Coronary artery (tissue), 2 donors: ENCODE measurements at places on chromosomes 11 and 22.

DNA sequence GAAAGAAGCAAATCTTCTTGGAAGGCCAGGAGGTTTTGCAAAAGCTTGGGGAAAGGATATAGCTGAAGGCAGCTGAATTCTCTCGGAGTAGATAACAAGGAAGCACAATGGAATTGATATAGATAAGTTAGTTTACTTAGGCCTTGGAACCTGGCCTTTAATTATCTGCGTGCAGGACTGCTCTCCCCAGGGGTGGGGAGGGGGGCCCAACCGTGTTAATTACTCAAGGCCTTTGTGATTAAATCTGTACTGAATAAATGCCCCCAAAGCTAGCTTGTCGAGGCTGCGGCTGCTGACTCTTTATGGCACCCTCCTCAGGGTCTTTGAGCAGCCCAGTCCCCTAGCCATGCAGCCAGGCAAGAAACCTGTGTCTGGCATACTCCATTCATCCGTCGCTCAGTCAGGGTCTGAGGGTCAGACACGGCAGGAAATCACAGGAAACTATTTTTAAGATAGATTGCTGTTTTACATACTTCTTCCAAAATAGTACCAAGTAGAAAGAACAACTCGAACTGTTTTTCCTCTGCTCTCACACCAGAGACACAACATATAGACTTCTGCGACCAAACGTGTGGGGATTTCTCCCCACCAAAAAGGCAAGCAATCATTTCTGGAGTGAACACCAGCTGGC is 36.5 kb downstream of the MS4A2 start:
- DNase-seq = no peak

GRCh38 chr22:47245786-47246185 is 483.3 kb downstream of the TBC1D22A start:
- DNase-seq = no peak

GRCh38 chr11:70712471-70712870 is 314.1 kb downstream of the CTTN start:
- DNase-seq = no peak

- no peak for DNase-seq
Observed at GRCh38 chr11:72828692-72829101, 14.5 kb downstream of the ATG16L2 start.
